ENCODE measurements at places on chromosomes 12 and 14. TPM values are rescaled to one million over a fixed set of nuclear protein-coding genes. Genes with fewer than 3 reads are reported as not detected.

COL2A1 gene
- total RNA-seq, result 8.0 TPM

ADAM20 gene
- 9.6 TPM for total RNA-seq

- H3K36me3 ChIP-seq, result no peaks in the 10 kb centered on the region
- H3K27ac ChIP-seq, result no peak overlapping the region
- no peak overlapping the region for H3K4me3 ChIP-seq
- no peaks in the 10 kb centered on the region for H3K4me1 ChIP-seq
- H3K27me3 ChIP-seq, result no peaks in the 10 kb centered on the region
Observed at GRCh38 chr12:10220398-10221077, 7.9 kb downstream of the GABARAPL1 start.

DNA sequence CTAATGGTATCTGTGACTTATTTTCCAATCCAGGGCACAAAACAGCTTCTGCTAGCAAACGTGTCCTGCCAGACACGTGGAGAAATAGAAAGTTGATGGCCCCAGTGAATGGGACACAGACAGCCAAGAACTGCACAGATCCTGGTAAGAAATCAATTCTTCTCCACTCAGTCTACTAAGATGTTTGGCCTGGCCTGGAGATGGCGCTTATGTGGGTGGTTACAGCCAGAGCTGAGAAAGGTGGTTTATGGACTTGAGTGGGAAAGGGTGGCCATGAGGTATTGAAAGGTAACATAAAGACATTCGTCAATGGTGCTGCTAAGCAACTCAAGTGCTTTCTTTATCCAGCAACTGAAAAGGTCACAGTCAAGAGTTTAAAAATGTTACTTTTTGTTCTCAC lies 2.9 kb downstream of the SLC24A4 start:
- H3K27ac ChIP-seq, result no peak overlapping the region
- DNase-seq, result peak; percentile 28
- H3K4me1 ChIP-seq, result peaks cover 15% of the 10 kb centered on the region
- no peaks in the 10 kb centered on the region for H3K36me3 ChIP-seq
- H3K27me3 ChIP-seq, result no peaks in the 10 kb centered on the region
- no peak overlapping the region for H3K4me3 ChIP-seq

DNA sequence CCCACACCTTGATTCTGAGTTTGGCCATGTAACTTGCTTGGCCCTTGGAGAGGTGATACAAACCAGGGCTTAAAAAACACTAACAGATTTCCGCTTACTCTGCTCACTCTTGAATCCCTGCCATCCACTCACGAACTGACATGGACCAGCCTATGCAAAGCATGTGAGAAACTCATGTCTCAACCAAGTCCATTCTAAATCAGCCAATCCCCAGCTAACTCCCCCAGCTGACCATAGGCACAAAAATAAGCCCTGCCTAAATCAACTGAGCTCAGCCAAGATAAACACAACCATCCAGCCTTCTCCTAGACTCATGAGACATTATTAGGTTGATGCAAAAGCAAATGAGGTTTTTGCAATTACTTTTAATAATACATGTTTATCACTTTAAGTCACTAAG lies 353.9 kb upstream of the TBX3 start:
- no peaks in the 10 kb centered on the region for H3K4me1 ChIP-seq
- no peak overlapping the region for H3K4me3 ChIP-seq
- no peaks in the 10 kb centered on the region for H3K27me3 ChIP-seq
- DNase-seq, result no peak

DNA sequence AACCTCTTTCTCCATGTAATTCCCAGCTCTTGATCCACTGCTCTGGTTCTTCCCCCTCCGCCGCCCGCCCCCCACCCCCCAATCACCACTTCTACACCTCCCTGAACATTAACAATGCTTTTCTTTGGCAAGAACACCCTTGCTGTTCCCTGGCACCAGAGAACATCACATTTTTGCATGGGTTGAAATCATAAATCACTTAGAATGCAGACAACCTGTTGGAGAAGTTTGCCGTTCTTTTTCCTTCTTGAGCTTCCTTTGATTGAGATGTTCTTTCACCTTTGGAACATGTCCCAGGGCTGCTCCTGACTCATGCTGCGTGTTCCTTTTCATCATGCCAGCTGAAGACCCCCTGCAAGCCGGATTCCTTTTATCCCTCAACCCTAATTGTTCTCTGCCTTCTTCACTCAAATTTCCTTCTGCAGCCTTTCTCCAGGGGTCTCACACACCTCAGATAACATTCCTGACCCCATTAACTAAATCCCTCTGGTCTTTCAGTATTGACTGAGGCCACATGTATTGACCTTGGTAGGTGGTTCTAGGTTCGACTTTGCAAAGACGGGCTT lies 294.1 kb upstream of the TMPO start:
- H3K27me3 ChIP-seq, result no peaks in the 10 kb centered on the region
- H3K27ac ChIP-seq, result no peak overlapping the region
- H3K36me3 ChIP-seq, result no peaks in the 10 kb centered on the region
- no peak overlapping the region for H3K4me3 ChIP-seq

KRT82 gene
- not detected for total RNA-seq

DNA sequence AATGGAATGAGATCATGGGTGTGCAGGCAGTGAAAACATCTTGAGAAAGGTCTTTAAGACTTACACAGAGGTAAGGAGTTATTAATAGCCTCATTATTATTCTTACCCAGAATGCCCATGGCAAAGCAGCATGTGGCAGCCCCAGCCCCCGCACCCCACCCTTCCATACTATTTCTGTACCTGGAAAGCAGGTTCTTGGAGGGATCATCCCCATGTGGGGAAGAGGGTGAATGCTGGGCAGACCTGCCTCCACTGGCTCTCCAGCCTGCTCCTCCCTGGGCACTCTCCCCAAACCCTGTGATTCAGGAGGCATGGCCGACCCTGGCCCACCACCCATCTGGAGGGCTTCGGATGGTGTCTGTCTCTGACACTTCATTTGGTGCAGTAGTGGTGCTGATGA lies 28.3 kb downstream of the NPC2 start:
- no peak overlapping the region for H3K4me3 ChIP-seq
- peaks cover 19% of the 10 kb centered on the region for H3K4me1 ChIP-seq
- no peak overlapping the region for H3K27ac ChIP-seq
- no peak for DNase-seq
- H3K27me3 ChIP-seq, result no peaks in the 10 kb centered on the region
- H3K36me3 ChIP-seq, result no peaks in the 10 kb centered on the region

DNA sequence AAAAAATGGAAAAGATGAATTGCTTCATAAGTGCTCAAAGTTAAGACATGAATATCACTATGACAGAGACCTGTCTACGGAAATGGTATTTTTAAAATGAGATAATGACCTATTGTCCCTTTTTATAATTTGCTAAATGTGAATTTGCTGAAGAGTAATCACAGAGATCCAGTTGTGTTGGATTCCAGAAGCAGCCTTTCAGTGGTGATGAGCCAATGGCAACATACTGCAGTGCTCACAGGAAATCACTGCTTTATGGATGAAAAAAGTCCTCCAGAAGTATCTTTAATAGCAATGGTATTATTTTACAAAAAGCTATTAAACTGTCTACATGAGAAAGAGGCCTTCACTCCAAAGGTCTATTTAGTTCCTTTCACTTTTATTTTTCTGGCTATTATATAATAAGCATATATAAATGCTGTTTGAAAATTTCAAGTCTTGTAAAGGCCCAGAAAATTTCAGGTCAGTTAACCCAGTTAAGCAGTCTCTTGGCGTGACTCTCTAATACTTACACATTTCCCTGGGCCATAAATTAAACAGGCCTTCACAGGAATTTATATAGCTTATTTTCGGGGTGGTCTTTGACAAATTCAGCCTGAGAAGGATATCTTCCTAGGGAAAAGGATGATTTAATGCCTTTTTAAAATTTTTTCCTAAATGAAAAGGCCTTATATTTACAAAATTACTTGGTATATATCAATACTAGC lies 55.4 kb downstream of the KCNJ8 start:
- no peak for DNase-seq
- H3K4me3 ChIP-seq, result no peak overlapping the region
- H3K27ac ChIP-seq, result no peak overlapping the region
- no peaks in the 10 kb centered on the region for H3K4me1 ChIP-seq
- no peaks in the 10 kb centered on the region for H3K36me3 ChIP-seq

DNA sequence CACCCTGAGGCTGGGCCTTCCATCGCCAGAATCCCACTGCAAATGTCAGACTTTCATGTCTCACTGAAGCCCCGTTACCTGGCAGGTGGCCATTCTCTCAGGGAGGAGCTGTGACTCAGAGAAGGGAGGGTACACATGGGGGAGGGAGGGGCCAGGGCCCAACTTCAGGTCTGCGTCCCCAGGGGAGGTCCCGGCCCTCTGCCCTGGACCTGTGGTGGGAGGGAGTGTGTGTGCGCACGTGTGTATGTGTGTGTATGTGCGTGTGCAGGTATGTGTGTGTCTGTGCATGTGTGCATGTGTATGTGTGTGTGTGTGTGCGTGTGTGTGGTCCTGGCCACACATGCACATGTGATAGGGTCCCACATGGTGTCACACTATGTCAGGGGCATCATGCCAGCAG lies 50.9 kb downstream of the MVK start:
- no peak overlapping the region for H3K27ac ChIP-seq
- H3K36me3 ChIP-seq, result no peaks in the 10 kb centered on the region
- no peaks in the 10 kb centered on the region for H3K27me3 ChIP-seq
- H3K4me3 ChIP-seq, result no peak overlapping the region
- no peaks in the 10 kb centered on the region for H3K4me1 ChIP-seq

- H3K36me3 ChIP-seq, result no peaks in the 10 kb centered on the region
- no peak for DNase-seq
- H3K4me3 ChIP-seq, result peak overlapping the region; percentile 69
- peak overlapping the region; percentile 85 for H3K27ac ChIP-seq
Observed at GRCh38 chr12:55737581-55738122, 5.3 kb upstream of the GDF11 start.

CLEC4D gene
- 0.31 TPM for total RNA-seq

- peak overlapping the region; percentile 78 for H3K27ac ChIP-seq
- peak; percentile 82 for DNase-seq
- no peak overlapping the region for H3K4me3 ChIP-seq
- H3K4me1 ChIP-seq, result peaks cover 16% of the 10 kb centered on the region
- H3K36me3 ChIP-seq, result no peaks in the 10 kb centered on the region
- H3K27me3 ChIP-seq, result no peaks in the 10 kb centered on the region
Observed at GRCh38 chr14:50335389-50335788, 23.3 kb downstream of the DMAC2L start.

TAS2R42 gene
- 0.71 TPM for total RNA-seq

GRCh38 chr12:8493084-8493483 lies 20.2 kb upstream of the CLEC4D start:
- no peaks in the 10 kb centered on the region for H3K27me3 ChIP-seq
- no peak for DNase-seq
- no peak overlapping the region for H3K27ac ChIP-seq
- no peak overlapping the region for H3K4me3 ChIP-seq

DNA sequence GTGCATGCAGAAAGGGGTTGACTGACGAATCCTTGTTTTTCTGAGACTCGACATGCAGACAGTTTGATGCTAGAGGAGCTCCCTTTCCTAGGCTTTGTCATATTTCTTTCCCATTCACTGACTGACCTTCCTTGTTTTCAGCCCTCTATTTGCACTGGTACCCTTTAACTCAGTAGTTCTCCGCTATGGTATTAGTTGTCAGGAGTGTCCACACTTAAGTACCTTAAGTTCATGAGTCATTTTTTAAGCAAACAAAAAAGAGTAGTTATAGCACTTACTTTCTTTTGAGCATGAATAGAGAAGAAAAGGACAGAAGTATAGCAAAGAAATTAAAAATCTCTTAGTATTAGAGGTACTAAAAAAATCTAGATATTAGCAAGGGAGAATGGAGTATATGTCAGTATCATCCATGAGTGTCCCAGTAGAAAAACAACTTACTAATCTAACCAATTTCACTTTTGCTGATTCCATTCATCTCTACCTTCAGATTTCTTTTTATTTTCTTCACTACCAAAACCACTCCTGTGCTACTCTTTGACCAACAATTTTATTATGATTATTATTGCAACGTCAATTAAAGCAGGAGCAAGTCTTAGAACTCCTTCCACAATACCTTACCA lies 8.3 kb downstream of the ATP2B1 start:
- no peaks in the 10 kb centered on the region for H3K27me3 ChIP-seq
- no peak overlapping the region for H3K4me3 ChIP-seq
- H3K27ac ChIP-seq, result no peak overlapping the region
- H3K36me3 ChIP-seq, result no peaks in the 10 kb centered on the region
- DNase-seq, result no peak
